ENCODE measurements at places on chromosomes 2 and 18.

GRCh38 chr2:618005-618404, 59.2 kb downstream of the TMEM18 start:
- DNase-seq = no peak

DNA sequence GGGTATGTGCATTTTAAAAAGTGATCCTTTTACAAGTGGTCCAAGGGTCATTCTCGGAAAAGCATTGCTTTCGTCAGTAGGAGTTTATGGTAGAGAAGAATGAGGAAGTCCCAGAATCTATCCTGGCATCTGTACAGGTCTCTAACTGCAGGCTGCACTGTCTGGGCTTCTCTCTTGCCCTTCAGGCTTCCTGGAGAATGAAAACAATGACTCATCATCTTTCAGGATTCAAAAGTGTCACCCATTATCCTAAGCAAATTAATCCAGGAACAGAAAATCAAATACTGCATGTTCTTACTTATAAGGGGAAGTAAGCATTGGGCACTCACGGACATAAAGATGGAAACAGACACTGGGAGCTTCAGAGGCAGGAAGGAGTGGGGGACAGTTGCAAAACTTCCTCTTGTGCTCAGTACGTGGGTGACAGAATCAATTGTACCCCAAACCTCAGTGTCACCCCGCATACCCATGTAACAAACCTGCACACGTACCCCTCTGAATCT, 60.2 kb upstream of the TXNDC2 start:
- no peak for DNase-seq

GRCh38 chr2:22450831-22451230, 934.1 kb upstream of the KLHL29 start:
- DNase-seq = no peak

GRCh38 chr2:7377916-7378569, 460.8 kb downstream of the RNF144A start:
- DNase-seq = no peak

- no peak for DNase-seq
These were observed 404.8 kb downstream of the LNPK start for GRCh38 chr2:175597286-175597685.

- DNase-seq = no peak
These were observed 151.8 kb upstream of the NABP1 start for GRCh38 chr2:191526091-191526490.

DNA sequence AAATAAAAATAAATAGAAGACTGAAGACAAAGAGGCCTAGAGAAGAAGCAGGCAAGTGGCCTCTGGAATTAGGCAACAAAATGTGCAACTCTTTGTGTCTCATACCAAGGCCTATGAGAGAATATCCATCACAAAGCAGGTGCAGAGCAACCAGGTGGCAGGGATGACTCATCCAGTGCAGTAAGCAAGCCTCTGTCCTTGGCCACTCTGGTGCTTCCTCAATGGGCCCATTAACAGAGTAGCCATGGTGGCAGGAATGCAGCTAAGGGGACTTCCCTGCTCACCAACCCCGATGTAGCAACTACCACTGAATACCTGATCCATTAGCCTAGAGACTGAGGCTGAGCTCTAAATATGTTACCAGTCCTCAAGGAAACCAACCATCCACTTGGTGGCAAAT, 11.0 kb upstream of the EPG5 start:
- DNase-seq = no peak

All from activated naive CD4-positive, alpha-beta T cell (primary cell).